ENCODE measurements at places on chromosomes 4 and X.

GRCh38 chr4:140448830-140449229 is 21.4 kb upstream of the CLGN start:
- DNase-seq: no peak

GRCh38 chr4:184167576-184167975 is 50.1 kb downstream of the ENPP6 start:
- no peak for DNase-seq

- DNase-seq: no peak
Measured at GRCh38 chrX:40683245-40683644, 35.9 kb upstream of the CXorf38 start.

GRCh38 chr4:3683744-3684421 is 82.3 kb upstream of the ADRA2C start:
- no peak for DNase-seq

- DNase-seq: peak; percentile 4
Measured at GRCh38 chrX:102976793-102977495, 39.9 kb downstream of the RAB40AL start.

GRCh38 chr4:70948665-70949260 is 44.7 kb upstream of the DCK start:
- DNase-seq: no peak

GRCh38 chr4:112775801-112776200 is 138.9 kb downstream of the LARP7 start:
- DNase-seq: no peak

Data from amniotic stem cell (primary cell).